ENCODE measurements at places on chromosomes 13 and 19. TPM values are rescaled to one million over a fixed set of nuclear protein-coding genes. Genes with fewer than 3 reads are reported as not detected.

DNA sequence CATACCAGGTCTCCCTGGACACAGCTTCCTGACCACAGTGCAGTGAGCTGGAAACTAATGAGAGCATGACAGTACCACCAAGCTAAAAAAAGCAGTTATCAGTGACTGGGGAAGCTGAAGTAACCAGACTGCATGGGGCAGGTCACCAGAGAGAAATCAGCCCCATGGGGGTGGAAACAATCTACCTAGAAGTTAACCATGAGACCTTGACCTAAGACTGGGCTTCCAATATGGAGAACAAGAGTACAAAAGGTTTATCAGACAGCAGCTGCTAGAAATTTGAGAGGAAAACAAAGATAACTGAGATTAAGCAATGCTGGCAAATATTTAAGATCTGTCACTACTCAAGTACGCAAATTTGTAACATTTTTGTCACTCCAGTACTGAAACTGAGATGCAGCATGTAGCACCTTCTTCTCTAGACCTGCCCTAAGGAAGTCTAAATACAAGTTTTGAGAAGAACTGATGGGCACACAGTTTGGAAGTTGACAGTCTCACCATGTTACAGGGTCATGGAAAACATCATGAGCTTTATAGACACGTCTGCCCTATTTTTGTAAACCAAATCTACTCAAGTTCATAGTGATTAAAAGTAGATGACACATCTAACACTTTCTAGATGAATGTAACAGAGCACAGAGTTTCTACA lies 2641.8 kb upstream of the PCDH20 start:
- no peak for DNase-seq

DNA sequence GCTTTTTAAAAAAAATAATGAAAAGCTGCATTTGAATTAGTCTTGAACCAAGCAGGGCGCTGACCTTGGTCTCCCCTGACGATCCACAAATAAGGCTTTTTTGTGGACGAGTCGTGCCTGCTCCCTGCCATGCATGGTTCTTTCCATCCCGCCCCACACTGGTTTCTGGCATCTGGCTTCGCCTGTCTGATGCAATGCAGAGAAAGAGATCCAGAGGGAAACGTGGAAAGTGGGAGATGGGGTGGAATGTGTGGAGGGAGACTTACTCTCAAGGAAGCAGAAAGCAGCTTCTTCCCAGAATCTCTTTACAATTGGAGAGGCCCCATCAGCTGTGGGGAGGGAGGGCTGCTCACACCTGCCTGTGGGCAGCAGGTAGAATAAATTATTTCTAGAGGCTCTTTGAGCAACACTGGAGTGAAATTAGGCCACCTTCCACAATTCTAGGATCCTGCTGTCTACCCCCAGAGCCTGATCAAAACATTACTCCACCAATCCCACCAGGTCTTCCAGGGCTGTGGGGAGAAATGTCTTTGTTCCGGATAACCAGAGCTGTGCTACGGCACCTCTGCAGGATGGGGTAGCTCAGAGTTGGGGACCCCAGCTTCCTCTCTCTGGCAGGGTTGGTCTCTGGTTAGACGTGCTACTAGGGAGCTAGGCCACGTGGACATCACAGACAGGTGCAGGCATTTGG lies 183.5 kb downstream of the UQCRFS1 start:
- no peak for DNase-seq

GRCh38 chr19:31516756-31517155 lies 167.5 kb upstream of the TSHZ3 start:
- no peak for DNase-seq

DNA sequence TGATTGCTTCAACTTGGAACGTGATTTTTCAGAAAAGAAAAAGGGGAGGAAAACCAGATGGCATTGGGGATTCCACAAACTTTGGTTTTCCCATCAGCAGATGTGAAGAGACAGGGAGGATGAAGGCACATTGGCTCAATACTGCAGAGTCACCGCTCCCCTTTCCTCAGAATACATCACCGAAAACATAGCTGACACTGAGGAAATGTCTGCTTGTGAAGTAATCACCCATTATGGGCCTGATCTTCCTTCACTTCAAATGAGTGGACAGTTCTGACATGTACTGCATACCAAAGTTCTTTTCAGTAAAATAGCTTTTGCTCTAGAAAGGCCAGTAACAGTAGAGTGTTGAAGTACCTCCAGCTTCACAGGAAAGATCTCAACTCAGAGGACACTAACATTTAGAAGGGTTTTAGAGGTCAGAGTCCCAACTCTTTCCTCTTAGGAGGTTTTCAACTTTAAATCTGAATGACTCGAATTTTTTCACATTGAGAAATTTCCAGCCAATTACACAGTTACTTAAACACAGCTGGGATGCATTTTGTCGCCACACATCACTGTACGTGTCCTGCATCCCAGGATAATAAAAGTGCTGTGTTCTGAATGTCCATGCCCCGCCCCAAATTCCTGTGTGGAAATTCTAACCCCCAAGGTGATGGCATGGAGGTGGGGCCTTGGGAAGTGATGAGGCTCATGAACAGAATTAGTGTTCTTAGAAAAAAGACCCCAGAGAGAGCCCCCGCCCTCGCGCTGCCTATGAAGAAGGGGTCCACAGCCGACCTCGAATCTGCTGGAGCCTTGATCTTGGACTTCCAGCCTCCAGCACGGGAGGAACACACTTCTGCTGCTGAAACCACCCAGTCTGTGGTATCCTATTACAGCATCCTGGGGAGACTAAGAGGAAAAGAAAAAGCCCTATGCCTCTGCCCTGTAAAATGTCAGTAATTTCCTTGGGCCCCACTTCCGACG lies 77.7 kb downstream of the COL4A1 start:
- DNase-seq, result no peak

GRCh38 chr13:114033541-114034315 lies 59.9 kb upstream of the C13orf46 start:
- no peak for DNase-seq

DNA sequence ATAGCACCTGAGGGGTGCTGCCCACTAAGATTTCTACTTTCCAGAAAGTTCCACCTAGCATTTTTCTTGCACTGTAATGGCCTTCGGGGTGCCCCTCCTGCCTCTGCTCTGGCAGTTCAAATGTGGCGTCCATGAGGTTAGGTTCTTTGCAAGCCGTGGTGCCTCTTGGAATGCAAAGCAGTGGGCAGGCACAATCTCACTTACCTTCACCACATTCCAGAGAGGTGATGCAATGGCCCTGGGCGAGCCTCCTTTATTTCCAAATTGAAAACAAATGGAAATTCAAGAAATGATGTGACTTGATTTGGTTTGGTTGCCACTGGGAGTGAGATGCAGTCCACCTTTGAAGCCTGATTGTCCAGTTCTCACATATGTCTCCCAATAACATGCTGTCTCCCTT lies 46.9 kb downstream of the FGF9 start:
- no peak for DNase-seq

GRCh38 chr13:69292789-69293425 lies 814.7 kb upstream of the ATXN8OS start:
- no peak for DNase-seq

DNA sequence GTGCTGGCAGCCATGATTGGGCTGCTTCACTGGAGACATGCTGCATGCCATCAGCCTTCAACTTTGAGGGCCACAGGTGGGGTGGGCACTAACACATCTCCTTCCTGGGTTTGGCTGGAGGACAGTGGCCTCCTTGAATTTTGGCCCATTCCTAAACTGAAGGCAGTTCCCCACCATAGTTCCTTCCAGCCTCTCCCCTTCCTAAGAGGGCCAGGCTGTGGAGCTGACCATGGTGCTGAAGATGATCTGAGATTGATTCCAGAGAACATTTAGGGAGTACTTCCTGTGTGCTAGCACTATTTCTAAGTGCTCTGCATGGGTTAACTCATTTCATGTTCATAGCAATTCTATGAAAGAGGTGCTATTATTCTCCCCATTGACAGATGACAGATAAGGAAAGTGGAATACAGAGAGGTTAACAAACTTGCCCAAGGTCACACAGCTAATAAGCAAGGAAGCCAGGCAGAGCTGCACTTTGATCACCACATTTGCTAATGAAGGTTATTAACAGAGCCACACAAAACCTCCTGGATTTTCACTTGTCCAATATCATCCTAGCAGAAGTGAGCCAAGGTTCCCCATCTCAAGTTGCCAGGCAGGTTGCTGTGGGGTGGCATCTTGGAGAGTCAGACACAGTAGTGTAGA lies 175.3 kb downstream of the ZIC5 start:
- DNase-seq, result no peak

DNA sequence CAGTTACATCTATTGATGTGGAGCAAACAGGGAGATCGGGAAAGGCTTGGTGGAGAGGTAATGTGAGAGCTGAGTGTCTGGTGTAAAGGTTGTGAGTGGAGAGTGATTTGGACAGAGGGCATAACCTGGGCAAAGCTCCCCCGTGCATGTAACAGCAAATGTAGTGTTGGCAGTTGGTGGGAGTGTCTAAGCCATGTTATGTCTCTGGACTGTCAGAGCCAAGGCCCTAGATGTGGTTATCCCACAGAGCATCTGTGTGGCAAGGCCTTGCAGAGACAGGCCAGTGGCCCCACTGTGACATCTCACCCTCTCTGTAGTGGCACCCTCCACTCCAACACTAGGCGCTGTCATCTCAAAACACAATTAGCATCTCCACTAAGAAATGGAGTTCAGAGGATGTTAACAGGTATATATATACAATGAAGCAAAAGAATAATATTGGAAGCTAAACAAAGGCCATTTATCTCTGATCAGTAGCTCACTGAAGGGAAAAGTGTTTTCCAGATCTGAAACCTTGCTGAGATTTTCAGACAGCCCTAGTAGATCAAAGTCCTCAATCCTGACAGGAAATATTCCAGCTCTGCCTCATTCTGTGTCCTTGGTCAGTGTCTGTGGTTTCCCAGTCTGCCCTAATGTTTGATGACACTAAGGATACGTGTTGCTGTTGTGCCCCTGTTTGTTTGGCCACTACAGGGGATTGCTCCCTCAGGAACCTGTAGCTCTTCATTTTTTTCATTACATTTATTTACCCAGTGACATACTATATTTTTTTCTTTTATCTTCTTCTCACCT lies 20.2 kb downstream of the POLR1D start:
- DNase-seq, result no peak

- no peak for DNase-seq
These were observed 59.4 kb upstream of the WASF3 start for GRCh38 chr13:26497968-26498511.

- no peak for DNase-seq
These were observed 444.4 kb upstream of the ZNF507 start for GRCh38 chr19:31900991-31901390.

GRCh38 chr13:25266706-25267105 lies 20.6 kb downstream of the MTMR6 start:
- DNase-seq, result no peak

GRCh38 chr13:69168436-69168835 lies 939.2 kb upstream of the ATXN8OS start:
- no peak for DNase-seq

- no peak for DNase-seq
These were observed 17.9 kb upstream of the LILRB1 start for GRCh38 chr19:54612428-54612827.

DNA sequence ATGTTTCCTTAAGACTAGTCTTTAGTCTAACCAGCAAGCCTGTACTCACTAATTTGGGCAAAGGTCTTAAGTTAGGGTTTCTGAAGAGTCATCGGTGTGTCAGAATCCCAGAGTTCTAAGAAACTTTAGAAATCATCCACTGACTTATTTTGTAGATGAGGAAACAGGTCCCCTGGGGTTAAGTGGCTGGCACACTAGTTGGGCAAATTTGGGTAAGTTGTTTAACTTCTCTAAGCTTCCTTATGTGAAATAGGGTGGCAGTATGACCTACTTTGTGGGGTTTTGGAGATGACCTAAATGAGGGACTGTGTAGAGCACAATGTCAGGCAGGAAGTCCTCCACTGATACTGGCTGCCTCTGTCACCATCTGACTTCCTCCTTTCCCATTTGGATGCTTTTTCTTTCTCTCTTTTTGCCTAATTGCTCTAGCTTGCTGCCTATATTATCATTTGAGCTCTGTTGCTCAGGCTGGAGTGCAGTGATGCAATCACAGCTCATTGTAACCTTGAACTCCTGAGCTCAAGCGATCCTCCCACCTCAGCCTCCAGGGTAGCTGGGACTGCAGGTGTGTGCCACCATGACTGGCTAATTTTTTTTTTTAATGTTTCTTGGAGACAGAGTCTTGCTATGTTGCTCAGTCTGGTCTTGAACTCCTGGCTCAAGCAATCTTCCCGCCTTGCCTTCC lies 2.3 kb downstream of the ADGRE3 start:
- no peak for DNase-seq

DNA sequence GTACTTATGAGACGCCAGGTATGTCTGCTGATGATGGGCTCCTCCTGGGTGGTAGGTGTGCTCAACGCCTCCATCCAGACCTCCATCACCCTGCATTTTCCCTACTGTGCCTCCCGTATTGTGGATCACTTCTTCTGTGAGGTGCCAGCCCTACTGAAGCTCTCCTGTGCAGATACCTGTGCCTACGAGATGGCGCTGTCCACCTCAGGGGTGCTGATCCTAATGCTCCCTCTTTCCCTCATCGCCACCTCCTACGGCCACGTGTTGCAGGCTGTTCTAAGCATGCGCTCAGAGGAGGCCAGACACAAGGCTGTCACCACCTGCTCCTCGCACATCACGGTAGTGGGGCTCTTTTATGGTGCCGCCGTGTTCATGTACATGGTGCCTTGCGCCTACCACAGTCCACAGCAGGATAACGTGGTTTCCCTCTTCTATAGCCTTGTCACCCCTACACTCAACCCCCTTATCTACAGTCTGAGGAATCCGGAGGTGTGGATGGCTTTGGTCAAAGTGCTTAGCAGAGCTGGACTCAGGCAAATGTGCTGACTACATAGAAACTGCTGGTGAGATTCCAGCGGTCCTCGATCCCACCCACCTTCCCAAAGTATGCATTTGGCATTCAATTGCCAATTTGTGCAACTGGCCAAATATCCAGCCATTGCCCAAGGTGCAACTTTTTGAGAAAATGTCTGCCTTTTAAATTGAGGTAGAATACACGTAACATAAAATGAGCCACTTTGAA lies 10.2 kb downstream of the OR2Z1 start:
- no peak for DNase-seq

- DNase-seq, result no peak
These were observed 27.5 kb upstream of the SHKBP1 start for GRCh38 chr19:40549007-40549708.

The CYP2A6 gene
- not detected for total RNA-seq

The ZNF433 gene
- total RNA-seq, result 4.3 TPM

The IRGC gene
- total RNA-seq, result not detected

The TIMM13 gene
- total RNA-seq, result 37.7 TPM

The ACER1 gene
- total RNA-seq, result not detected

The ADGRE2 gene
- total RNA-seq, result 3.1 TPM

The OR10H1 gene
- not detected for total RNA-seq

The KLK1 gene
- total RNA-seq, result 1,379 TPM
